Small intestine (tissue), 16 donors: ENCODE measurements at places on chromosomes 6 and 20. TPM values are rescaled to one million over a fixed set of nuclear protein-coding genes. Genes with fewer than 3 reads are reported as not detected.

SALL4 gene
- 0.06 TPM for polyA plus RNA-seq

- no peak for DNase-seq
Measured at GRCh38 chr6:31049518-31049917, 39.2 kb downstream of the MUC22 start.

- DNase-seq, result no peak
Measured at GRCh38 chr6:154403788-154404187, 47.2 kb upstream of the IPCEF1 start.

DNA sequence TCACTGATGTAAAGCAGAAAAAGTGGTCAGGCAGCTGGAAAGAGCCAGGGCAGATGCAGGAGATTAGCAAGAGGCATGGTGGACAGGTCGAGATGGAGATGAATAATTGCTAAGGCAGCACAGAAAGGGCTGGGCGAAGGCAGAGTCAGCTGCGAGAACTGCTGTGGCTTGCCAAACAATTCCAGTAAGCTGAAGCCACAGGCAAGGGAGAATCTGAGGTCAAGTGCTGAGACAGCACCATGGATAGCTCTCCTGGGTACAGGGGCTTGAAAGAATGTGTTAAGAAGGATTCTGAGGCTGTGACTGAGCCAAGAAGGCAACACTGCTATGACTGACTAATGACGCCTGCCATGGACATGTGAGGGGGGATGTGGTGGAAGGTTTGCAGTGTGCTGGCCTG, 220.8 kb upstream of the FOXA2 start:
- peak; percentile 15 for DNase-seq
